ENCODE measurements at places on chromosomes 4 and X.

- DNase-seq = no peak
Measured at GRCh38 chr4:127210893-127211649, 421.7 kb upstream of the INTU start.

DNA sequence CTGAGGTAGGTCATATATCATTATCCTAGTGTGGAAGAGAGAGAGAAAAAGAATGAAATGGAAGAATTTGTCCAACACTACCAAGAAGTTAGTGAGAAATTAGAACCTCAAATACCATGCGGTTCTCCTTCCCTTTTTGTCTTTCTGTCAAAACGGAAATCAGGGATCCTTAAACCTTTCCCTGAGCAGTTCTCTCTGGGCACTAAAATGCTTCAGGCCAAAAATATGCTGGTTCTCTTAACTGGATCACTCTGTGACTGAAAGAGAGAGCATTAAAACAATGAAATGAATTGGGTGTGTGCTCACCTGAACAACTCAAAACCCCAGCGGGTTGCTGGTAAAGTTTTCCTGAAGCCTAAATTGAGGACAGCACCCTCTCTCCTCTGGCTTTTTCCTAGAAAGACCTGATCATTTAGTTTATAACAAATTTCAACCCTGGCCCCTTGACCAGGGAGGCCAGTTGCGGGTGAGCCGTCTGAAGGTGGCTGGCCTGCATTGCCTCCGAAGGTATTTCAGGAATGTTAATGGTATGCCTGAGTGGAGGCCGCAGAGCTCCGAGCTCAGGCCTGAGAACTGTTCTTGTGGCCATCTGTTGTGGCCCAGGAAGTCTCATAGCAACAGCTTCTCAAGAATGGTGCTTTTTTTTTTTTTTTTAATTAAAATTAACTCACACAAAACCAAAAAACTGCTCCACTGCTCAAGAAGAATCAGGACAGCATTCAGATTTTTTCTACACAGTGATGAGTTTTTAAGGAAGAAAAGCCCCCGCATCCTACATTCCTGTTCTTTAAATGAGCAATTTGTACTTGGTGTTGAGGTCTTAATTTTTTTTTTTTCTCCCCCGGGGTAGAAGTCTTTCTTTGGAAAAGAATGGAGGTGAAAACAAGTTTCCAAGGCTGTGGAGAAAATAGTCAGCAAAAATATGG is 155.1 kb downstream of the SHROOM3 start:
- DNase-seq = no peak

DNA sequence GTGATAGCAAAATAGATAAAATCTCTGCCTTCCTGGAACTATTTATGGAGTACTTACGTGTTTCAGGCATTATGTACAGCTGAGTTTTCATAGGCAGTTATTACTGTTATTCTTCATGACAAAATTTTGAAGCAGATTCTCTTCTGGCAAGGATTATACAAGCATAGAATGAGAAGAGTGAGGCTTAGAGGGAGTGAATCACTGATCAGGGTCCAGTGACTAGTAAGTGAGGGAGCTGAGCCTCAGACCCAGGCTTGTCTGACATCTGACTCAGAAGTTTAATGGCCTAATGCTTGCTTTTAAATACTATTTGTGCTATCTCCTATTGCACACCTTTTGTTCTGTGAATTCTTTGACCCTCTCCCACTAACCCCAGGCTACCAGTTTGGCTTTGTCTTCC is 110.6 kb downstream of the DTHD1 start:
- no peak for DNase-seq

DNA sequence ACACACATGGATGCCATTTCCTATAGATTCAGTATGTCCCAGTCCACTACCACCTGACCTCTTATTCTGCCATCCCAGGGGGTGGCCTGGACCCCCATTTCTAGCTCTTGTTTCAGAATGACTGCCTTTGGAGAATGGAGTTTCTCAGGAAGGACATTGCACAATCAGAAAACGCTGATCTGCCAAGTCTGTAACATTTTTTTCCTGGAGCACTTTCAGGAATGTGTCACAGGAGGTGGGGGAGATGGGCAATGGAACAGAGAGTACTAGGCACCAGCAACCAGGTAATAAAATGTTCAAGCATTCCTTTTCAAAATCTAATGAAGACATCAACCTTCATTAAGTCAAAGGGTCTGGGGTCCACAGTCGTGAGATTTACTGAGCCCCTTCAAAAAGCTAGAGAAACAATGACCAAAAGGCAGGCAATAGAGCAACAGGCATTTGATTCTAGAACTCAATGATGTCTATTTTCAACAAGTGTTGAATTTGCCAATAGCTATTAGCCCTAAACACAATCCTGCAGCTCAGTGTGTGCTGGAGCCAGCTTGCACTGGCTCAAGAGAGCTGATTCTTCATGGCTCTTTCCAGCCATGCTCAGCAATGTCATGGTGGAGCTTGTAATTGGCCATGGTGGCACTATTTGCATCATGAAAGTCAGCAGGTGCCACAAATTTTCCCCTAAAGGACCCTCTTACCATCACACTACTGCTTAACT is 87.1 kb downstream of the KDR start:
- no peak for DNase-seq

DNA sequence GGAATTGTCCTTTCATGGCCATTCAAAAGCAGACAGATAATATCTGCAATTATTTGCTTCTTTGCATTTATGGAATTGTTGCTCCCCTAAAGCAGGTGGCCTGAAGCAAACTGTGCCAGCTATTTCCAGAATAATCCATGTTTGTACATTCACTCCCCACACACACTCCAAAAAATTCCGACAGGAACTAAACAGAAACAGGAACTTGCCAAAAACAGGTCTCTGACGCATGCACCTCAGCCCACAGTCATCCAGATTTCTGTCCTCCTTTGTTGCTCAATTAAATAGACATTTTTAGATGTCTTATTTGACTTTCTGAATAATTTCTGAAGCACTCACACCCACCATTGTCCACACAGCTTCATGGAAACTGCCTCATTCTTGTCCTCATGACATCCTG is 71.5 kb upstream of the EDNRA start:
- no peak for DNase-seq

DNA sequence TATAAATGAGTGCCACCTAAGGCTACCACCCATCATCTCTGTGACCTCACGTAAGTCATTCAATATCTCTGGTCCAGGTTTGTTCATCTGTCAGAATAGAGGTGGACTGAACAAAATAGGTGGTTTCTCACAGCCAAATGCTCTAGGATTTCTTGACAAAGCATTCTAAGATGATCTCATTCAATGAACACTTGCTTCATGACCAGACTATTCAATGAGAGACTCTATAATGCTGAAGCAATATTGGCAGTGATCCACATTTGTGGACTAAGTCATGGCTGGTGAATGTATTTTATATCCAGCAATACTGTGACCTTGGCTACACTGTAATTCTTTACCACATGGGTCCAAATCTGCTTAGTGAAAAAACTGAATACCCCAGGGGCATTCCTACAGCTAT is 37.9 kb downstream of the LDB2 start:
- DNase-seq = no peak

DNA sequence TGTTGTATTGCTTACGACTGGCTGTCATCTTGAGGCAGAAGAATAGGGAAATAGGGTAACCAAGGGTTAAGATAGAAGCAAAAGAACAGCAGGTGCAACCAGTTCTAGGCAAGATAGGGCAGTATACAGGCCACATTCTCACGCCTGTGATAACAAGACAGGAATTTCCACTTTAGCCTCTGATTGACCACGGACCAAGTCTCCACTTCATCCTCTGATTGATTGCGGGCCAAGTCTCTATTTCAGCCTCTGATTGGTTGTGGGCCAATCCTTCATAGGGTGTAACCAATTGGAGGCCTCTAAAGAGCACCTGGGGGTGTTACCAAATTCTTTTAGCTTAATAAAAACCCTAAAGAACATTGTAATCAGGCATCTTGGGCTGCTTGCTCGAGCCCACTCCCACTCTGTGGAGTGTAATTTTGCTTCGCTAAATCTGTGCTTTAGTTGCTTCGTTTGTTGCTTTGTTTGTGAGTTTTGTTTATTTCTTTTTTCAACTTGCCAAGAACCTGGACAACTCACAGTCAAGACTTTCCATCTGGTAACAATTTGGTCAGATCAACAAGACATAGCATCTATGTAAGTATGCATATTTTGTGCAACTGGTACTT is 8.7 kb upstream of the TBC1D9 start:
- no peak for DNase-seq

GRCh38 chrX:111506826-111507225 is 4.6 kb upstream of the SERTM2 start:
- DNase-seq = no peak

- DNase-seq = no peak
Measured at GRCh38 chr4:128006592-128006991, 41.4 kb downstream of the ABHD18 start.

GRCh38 chrX:9204560-9204959 is 170.6 kb upstream of the FAM9B start:
- DNase-seq = no peak

- DNase-seq = no peak
Measured at GRCh38 chr4:7625071-7625470, 190.3 kb upstream of the PSAPL1 start.

DNA sequence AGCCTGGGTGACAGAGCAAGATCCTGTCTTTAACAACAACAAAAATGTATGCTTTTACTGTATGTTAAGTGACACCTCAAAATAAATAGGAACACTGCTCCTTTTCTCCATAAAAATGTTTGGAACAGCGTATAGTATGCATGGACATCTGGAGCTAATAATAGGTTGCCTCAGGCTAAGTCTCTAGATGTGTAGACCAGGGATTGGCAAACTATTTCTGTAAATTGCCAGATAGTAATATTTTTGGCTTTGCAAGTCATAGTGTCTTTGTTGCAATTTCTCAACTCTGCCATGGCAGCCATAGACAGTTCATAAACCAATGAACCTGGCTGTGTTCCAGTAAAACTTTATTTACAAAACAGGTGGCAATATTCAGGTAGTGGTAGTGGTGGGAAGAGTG is 76.6 kb upstream of the CBLL2 start:
- DNase-seq = no peak

GRCh38 chr4:24195991-24196736 is 306.3 kb upstream of the PPARGC1A start:
- DNase-seq = no peak
